ENCODE measurements at places on chromosomes 12 and 14.

GRCh38 chr14:21860172-21860571, 186.6 kb upstream of the OR4E1 start:
- no peak for DNase-seq

- no peak for DNase-seq
These were observed 32.2 kb upstream of the NOS1 start for GRCh38 chr12:117393656-117394055.

DNA sequence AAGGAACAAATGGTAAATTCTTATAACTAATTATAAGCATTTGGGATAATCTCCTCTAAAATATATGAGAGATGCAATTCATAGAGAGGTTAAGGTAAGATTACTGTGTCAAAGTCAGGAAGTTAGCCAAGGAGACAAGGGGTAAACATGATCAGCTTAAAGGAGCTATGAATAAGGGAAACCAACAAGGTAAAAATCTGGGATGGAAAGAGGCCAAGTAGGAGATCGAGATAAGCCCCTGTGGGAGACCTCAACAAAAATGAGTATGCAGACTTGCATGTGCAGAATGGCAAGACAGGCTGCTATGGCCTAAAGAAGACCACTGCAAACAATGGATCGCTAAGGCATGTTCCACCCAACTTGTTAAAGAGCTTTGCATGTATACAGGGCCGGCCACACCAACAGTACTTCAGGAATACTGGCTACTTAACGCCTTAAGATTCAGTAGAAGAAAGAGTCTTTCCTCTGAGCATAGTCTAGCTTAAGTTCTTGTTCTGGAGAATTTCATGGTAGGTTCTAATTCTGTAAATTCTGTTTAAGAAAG, 738.6 kb downstream of the GALC start:
- no peak for DNase-seq

DNA sequence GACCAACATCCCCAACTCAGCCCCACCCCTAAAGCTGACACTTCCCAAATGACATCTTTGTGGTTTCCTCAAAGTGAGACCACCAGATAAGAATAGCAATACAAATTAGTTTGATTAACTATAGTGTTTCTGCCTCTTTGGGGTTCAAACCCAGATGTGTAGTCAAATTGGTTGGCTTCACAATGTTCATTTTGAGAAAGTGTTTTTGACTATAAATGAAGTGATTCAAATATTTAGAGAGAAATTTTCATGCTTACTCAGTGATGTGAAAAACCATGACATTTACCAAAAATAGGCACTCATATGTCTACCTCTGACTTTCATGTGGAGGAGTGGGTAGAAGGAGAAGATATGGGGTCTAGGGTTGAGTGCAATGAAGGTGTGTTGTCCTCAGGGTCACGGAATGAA, 218.4 kb downstream of the BCAT1 start:
- DNase-seq, result no peak

- DNase-seq, result no peak
These were observed 22.2 kb downstream of the SFSWAP start for GRCh38 chr12:131732996-131733615.

DNA sequence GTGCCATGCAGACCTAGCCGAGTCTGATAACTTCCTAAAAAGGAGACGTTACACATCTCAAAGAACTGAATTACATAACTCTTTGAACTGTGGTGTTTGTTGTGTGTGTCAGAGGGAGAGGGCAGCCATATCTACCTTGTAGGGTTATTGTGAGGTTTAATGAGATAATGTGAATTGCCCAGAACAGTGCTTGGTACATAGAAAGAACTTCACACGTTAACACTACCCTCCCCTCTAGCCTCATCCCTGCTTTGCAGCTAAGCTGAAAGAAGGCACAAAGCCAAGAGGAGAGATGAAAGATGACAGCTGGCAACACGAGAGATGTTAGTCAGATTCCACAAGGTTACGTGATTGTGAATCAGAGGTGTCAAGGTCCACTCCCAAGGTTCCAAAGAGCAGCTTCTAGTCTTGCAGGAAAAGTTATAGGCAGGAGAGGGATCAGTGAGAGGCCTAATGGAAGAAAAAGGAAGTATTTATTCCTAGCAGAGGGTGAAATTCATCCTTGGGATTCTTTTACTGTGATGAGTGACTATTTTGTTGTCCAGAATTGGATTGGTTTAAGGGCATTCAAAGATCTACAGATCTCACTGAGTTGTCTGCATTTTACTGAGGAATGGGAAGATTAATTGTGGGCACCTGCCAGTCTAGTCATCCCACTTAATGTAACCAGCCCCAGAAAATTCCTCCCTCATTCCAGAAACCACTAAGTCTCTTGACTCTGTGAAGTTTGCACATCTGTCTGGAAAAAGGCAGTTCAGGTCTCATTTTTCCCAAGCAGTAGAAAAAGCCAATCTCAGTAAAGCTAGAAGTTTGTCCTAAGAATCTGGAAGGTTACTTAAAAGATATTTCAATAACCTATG, 25.9 kb upstream of the WNK1 start:
- DNase-seq, result no peak

- no peak for DNase-seq
These were observed 3.6 kb downstream of the UBC start for GRCh38 chr12:124910561-124911478.

DNA sequence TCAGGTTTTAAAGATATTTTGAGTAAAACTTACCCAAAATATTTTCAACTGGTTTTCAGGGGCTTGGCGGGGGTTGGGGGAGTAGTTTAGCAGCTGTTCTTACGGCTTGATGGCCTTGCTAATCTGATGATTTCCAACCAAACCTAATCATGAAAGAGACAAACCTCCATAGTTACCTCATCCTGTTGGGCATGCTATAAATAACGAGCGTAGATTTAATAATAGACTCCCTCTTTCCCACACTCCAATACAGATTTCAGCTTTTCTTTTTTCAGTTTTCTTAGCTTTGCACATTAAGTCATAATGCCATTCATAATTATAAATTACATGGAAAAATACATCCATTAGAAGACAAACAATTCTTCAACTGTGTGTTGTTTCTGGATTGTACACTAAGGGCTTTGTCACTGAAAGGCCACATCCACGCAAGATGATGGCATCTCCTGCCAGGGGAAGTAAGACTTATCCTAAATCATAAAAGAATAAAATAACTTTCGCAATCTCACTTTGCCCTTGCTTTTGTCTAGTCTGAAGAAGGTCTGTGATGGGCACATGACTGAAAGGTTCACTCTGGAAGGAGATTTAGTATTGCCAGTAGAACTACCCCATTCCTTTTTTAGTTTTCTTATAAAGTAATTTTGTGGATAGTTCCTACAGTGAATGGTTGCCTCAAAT, 23.2 kb downstream of the ITPR2 start:
- DNase-seq, result no peak

DNA sequence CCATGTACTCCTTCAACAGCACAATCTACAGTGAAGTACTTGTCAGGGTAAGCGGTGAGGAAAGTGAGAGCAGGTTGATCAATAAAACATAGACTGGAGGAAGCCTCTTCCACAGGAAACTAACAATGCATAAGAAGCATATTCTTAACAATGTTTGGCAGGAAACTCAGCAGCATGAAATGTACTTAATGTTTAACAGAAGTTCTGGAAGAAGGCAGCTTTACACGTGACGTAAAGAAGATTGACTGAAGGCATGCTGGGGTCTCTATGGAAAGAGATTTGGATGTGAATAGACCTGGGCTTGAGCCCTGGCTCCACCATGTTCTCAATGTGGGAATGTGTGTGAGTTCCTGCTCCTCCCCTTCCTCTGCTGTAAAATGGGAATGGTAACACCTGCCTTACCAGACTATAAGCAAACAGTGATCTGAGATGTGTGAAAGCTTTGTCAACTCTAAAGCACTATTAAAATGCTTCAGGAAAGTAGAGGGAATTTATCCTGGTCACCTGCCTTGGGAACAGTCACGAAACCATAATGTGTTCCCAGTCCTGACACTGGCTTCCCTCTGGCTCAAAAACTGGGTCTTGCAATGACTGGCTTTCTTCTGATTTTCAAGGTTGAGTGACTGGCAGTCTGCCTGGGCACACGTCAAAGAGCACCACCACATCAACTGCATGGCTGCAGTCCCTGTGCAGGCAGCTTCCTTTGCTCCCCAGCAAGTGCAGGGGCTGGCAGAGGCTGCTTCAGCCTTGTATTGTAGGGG, 384.6 kb downstream of the APAF1 start:
- no peak for DNase-seq

DNA sequence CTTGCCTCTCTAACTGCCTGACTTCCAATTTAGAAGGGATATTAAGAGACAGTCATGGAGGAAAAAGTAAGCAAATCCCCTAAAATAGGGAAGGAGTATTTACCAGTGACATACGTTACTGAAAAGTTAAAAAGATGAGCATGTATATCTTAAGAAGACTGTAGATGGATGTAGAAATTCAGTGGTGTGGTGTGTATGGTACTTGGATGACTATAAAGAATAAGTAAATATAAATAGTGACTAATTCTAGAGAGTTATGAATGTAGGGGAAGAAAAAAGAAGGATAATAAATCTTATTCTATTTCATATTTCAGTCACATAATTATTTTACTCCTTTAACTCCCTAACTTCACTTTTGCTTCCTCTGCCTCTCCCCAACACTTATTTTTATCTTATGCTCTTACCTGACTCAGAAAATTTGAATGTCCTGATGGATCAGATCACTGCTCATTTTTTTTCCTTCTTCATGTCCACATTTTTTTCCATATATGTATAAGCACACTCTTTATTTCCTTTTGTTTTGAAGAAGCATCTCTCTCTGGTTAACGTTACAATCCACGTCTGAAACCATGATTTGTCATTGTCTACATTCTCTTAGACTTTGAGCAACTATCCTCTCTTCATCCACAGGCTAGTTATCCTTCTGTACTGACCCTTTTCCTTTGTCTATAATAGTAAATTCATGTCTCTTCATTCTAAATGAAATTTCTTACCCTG, 422.7 kb upstream of the SYT1 start:
- no peak for DNase-seq

GRCh38 chr12:83796531-83796930, 1109.8 kb downstream of the TMTC2 start:
- DNase-seq, result no peak

DNA sequence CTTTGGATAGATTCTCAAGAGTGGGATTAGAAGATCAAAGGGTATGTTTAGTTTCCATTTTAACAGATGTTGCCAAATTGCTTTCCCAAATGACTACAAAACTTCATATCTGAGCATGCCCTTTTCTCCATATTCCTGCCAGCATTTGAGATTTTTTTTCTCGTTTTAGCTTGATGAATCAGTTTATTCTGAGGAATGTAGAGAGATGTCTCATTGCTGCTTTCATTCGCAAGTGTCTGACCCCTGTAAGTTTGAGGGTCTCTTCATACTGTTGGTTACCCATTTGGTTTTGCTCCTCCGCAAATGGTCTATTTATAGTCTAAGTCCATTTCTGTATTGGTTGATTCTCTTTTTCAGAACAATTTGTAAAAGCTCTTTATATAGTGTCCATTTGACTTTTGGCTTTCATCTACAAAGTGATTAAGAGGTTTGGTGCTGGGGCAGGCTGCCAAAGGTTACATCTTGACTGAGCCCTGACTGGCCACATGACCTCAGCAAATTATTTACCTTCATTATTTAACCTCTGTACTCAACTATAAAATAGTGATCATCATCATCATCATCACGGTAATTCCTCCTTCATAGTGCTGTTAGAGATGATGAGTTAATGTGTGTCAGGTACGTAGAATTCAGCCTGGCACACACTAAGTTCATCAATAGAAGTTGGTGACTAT, 33.6 kb downstream of the HCAR2 start:
- DNase-seq, result no peak

DNA sequence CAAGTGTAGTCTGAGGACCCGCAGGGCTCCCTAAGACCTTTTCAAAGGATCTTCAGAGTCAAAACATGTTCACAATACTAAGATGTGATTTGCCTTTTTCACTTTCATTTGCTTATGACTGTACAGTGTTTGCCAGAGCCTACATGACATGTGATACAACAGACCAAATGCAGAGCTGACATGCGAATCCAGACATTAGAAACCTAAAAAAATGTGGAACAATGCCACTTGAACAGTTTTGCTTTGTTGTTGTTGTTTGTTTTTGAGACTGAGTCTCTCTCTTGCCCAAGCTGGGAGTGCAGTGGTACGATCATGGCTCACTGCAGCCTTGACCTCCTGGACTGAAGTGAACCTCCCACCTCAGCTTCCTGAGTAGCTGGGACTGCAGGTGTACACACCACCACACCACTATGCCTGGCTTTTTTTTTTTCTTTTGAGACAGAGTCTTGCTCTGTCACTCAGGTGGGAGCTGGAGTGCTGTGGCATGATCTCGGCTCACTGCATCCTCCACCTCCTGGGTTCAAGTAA, 5.3 kb upstream of the RAB35 start:
- no peak for DNase-seq

- DNase-seq, result no peak
These were observed 206.3 kb upstream of the C14orf180 start for GRCh38 chr14:104373055-104373854.

GRCh38 chr14:76352639-76353281, 23.2 kb upstream of the ESRRB start:
- peak; percentile 62 for DNase-seq

GRCh38 chr12:117360551-117361346, 677 bp downstream of the NOS1 start:
- no peak for DNase-seq

DNA sequence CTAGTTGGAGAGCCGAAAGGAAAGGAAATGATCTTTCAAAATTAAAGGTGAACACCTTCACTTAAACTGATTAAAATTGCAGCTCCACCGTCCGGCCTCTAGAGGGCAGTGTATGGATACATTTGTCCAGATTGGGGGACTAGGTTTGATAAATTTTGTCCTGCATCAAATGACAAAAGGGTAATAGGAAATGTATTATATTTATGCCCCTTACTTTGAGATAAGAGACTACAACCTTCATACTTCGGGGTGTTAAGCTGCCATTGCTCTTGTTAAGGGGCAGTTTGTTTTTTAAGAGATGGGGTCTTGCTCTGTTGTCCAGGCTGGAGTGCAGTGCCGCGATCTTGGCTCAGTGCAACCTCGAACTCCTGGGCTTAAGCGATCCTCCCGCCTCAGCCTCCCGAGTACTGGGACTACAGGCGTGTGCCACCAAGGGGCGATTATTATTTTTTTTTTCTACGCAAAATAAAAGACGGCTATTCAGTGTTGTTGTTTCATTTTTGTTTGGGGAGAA, 818 bp upstream of the SUOX start:
- peak; percentile 48 for DNase-seq

DNA sequence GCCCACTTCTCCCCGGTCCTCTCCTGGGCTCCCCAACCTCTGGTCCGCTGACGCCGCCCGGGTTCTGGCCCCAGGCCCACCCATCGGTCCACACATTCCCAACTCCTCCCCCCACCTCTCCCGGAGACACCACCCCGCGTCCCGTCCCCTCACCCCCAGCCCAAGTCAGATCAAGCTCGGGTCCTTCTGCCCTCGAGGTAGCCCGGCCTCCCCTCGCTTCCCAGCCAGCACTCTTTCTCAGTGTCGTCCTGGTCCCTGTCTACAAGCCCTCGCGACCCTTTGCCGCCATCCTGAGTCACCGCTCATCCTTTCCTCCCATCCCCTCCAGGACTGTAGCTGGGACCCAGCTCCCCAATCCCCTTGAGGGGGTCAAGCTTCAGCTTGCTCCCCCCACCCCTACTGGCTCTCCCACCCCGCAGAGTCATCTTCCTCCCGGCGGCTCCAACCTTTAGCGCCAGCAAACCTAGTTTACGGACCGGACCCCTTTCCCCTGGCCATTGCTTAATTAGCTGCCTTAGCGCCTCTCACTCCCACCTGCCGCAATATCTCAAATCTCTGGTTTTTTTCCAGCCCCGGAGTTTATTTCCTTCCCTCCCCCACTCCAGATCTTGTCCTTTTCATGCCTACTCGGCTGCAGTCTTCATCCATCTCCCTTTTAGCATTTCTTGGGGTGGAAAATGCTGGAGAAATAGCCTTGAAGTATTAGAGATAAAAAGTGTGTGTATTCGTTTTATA, 1.1 kb downstream of the PPP4R4 start:
- DNase-seq, result peak; percentile 13

GRCh38 chr12:49875115-49875720, 28.5 kb downstream of the FAIM2 start:
- no peak for DNase-seq
